ENCODE measurements at places on chromosomes 16 and 17.

DNA sequence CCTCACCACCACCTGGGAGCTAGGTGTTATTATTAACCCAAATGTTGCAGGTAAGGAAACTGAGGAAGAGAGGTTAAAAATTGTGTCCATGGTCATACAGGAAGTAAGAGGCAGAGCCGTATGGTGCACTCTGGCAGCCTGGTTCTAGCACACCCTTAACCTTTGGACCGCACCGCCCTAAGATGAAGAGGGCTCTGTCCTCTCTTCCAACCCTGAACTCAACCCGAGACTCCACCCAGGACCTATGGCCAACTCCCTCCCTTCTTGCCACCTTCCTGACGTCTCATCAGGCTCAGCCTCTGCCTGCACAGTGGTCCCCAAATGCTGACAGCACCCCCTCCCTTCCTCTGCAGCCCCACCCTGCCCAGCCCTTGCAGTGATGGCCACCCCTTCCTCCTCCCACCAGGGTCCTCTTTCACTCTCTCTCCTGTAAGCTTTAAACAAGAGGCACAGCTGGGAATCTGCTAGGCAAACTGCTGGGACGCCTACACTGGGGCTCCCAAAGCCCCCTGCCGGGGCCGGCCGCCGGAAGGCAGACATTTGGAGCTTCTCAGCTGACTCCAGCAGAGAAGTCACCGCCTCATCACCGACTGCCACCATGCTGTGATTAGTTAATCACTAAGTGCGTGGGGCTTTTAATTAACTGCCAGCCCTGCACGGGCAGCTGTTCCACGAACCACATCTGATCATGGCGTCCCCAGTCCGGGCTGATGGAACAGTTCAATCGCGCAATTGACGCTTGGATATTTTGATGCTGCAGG lies 16.7 kb upstream of the C16orf78 start:
- DNase-seq: no peak

DNA sequence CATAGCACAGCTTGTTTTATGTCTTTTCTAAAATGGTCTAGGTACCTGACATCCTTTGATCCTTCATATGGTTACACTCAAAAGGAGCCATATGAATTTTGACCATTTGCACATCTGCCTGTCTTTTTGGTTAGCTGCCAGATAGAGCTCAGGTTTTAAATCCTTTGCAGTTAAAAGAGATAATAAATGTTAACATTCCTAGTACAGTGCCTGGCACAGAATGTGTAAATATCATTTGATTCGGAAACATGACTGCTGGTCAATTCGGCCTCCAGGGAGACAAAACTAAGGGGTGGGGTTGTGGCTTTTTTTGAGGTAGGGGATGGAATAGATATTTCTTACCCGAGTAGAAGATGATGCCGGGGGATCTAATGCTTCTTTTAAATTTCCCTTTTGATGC lies 64.2 kb downstream of the FTO start:
- no peak for DNase-seq

GRCh38 chr16:67000384-67001351 lies 12.3 kb downstream of the CES4A start:
- peak; percentile 46 for DNase-seq

DNA sequence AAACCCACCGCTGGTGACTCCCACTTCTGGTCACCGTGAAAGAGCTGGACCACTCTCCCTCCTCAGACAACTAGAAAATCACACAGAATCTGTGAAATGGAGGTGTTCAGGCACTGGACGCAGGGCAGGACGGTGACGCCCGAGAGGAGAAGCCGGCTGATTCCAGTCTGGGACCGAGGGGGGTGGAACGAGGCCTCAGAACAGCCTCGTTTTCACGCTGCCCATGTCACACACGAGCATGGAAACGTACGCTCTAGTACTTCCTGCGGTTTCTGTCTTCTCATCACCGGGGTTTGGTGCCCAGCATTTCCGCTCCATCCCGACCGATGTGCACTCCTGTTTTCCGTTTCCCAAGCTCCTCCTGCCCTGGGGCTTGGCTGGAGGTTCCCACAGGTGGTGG lies 101.8 kb upstream of the METRNL start:
- DNase-seq: no peak

DNA sequence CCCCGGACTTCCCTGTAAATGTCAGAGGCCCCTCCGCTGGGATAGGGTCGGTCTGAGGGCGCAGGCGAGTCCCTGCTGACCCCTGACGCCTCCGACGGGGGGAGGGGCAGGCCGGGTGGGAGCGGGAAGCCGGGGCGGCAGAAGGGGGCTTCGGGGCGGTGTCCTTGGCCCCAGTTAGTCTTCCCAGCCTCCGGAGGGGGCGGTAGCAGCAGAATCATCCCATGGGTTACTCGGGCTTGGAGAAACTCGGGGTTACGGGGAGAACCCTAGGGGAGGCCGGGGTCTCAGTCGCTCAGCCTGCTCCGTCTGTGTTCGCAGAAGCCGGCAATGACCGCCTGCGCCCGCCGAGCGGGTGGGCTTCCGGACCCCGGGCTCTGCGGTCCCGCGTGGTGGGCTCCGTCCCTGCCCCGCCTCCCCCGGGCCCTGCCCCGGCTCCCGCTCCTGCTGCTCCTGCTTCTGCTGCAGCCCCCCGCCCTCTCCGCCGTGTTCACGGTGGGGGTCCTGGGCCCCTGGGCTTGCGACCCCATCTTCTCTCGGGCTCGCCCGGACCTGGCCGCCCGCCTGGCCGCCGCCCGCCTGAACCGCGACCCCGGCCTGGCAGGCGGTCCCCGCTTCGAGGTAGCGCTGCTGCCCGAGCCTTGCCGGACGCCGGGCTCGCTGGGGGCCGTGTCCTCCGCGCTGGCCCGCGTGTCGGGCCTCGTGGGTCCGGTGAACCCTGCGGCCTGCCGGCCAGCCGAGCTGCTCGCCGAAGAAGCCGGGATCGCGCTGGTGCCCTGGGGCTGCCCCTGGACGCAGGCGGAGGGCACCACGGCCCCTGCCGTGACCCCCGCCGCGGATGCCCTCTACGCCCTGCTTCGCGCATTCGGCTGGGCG lies 542 bp downstream of the GUCY2D start:
- DNase-seq: no peak

- DNase-seq: no peak
Measured at GRCh38 chr16:2044541-2044940, 3.1 kb downstream of the NTHL1 start.

GRCh38 chr17:38508570-38508950 lies 80.3 kb downstream of the ARHGAP23 start:
- DNase-seq: no peak

GRCh38 chr16:81204798-81205680 lies 33.5 kb upstream of the BCO1 start:
- DNase-seq: peak; percentile 19
